ENCODE measurements at places on chromosomes 6 and 20.
A peak's percentile ranks its signal among the peaks of the same experiment; 100 is the strongest.

DNA sequence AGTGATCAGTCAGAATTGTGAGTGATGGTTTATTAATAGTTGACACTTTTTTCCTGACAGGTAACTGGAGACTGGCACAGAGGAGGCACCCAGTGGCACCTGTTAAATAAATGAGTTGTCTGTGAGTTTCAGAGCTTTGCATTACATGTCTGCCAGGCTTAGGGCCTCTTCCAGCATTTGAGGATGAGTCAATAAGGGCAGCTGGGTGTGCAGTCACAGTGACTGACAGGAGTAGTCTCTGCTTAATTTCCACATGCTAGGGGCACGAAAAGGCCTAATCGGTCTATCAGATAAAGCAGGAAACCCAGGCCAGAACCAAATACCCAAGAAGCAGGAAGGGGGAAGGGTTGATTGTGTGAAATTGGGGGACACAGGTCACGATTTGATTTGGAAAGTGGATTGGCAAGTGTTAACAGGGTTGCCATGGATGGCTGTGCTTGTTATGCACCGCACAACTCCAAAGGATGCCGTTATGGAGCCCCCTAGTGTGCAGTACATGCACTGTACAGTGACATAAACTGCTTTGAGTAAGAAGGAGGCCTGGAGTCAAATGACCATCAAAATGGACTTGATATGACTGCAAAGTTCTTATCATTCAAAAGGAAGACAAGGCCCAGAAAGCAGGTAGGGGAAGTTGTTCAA, 111.9 kb upstream of the GGTLC1 start:
- DNase-seq: no peak

- no peak for DNase-seq
These were observed 367.6 kb upstream of the JAG1 start for GRCh38 chr20:11041396-11041795.

GRCh38 chr6:111658462-111659154, 52.9 kb upstream of the TRAF3IP2 start:
- no peak for DNase-seq

- no peak for DNase-seq
These were observed 55.1 kb downstream of the ORC3 start for GRCh38 chr6:87645080-87645479.

DNA sequence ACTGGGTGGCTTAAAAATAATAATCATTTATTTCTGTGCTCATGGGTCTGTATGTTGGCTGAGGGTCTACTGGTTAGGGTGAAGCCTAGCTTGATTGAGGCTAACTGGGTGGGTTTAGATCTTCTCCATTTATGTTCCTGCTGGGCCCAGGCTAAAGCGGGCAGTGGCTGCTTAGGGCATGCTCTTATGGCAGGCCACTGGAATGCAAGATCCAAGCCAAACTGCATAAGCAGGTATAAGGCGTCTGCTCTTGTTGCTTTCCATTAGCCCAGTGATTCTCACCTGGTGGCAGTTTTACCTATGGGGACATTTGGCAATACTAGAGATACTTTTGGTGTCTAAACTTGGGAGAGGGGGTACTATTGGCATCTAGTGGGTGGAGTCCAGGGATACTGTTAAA, 44.5 kb downstream of the QKI start:
- DNase-seq: no peak

GRCh38 chr20:63518351-63518861, 2.2 kb upstream of the PPDPF start:
- DNase-seq: no peak

- no peak for DNase-seq
These were observed 35.2 kb upstream of the MLN start for GRCh38 chr6:33838983-33839382.

DNA sequence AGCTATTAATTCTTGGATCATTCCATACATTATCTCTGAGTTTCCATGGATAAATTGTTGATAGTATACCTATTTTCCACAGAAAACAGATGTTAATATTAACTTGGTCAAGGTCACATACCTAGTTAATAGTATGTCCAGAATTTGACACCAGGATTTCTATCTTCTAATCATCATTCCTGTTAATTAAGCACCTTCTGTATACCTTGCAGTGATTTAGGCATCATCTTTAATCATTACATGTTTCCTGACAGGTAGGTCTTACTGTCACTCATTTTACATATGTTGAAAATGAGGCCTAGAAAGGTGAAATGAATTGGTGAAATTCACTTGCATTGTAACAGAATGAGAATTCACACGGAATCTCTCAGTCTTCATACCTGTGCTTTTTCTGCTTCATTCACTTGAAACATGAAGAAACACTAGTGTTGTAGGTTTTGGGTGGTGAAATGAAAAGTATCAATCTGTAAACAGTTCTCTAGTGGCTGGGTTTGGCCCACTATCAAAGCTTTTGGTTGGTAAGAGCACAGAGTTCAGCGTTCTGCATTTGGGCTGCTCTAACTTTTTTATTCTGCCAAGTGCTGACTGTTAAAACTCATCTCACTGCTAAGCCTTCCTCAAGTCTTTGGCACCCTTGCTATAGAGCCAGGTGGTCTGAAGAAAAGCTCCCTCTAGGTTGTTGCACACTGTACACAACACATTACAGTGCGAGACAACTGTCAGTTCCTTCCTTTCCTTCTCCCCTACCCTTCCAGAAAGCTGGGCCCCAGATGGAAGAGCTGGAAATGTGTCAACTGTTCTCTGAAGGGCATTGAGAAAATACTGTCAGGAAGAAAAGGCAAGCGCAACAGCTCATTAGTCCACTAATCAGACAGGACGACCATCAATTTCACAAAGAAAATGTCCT, 57.8 kb upstream of the C20orf144 start:
- no peak for DNase-seq

GRCh38 chr6:44039191-44039719, 88.0 kb downstream of the MRPL14 start:
- no peak for DNase-seq

DNA sequence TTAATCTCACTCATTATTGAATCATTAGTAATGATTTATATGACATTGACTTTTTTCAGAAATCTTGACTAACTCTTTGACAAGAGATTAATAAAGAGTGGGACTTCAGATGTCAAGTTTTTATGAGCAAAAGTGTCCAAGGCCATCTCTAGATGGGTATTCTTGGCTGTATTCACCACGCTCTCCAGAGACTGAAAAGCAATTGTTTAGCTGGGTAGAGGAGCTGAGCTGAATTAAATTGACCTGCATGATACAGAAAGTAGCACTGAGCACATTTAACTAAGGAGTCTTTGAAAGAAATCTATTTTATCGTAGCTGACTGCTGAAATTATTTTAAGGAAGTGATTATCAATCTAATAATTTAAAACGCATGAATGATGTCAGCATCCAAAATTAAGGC, 89.4 kb downstream of the LINC00237 start:
- no peak for DNase-seq

GRCh38 chr6:52341561-52342260, 20.2 kb upstream of the PAQR8 start:
- no peak for DNase-seq

- no peak for DNase-seq
These were observed 109.1 kb downstream of the BACH2 start for GRCh38 chr6:90187437-90188121.

DNA sequence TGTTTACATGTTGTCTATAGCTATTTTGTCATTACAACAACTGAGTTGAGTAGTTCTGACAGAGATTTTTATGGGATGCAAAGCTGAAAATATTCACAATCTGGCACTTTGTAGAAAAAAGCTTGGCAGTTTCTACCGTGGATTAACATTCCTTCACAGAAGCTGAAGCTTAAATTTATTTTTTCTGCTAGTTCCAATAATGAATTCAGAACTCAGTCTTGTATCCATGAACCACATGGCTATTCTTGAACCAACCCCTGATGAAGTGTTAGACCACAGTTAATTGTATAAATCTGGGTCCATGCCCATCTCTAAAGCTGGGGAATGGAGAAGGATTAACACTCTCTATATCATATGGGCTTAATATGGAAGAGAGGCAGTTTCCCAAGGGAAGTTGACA, 743.8 kb upstream of the FLRT3 start:
- no peak for DNase-seq

- no peak for DNase-seq
These were observed 133.8 kb upstream of the PRDM1 start for GRCh38 chr6:105952326-105952725.

- no peak for DNase-seq
These were observed 105.5 kb downstream of the PDSS2 start for GRCh38 chr6:107353773-107354382.

- no peak for DNase-seq
These were observed 23.7 kb downstream of the VSTM2L start for GRCh38 chr20:37926612-37927011.

DNA sequence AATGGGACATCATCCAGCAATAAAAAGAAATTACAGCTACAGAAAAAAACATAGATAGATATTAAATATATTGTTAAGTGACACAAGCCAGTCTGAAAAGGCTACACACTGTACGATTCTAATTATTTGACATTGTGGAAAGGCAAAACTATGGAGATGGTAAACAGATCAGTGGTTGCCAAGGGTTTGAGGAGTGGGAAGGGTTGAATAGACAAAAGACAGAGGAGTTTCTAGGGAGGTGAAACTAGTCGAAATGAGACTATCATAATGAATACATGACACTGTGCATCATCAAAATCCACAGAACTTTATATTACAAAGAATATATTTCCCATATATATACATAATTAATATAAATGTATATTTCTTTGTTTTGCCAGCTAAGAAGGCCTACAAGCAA, 9.8 kb downstream of the EPM2A start:
- DNase-seq: no peak

DNA sequence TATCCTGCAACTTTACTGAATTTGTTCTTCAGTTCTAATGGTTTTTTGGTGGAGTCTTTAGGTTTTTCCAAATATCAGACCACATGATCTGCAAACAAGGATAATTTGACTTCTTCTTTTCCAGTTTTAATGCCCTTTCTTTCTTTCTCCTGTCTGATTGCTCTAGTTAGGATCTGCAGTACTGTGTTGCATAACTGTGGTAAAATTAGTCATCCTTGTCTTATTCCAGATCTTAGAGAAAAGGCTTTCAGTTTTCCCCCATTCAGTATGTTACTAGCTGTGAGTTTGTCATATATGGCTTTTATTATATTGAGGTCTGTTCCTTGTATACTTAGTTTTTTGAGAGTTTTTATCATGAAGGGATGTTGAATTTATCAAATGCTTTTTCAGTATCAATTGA, 4.3 kb downstream of the MICA start:
- DNase-seq: no peak

- DNase-seq: no peak
These were observed 1121.7 kb upstream of the MAP3K7 start for GRCh38 chr6:91708534-91708933.

GRCh38 chr20:35404614-35405259, 7.0 kb downstream of the UQCC1 start:
- no peak for DNase-seq

- DNase-seq: no peak
These were observed 17.9 kb downstream of the CASS4 start for GRCh38 chr20:56429941-56430340.

GRCh38 chr20:32302507-32302872, 25.0 kb downstream of the KIF3B start:
- peak; percentile 41 for DNase-seq

- DNase-seq: no peak
These were observed 38.8 kb downstream of the SRC start for GRCh38 chr20:37384683-37385174.

DNA sequence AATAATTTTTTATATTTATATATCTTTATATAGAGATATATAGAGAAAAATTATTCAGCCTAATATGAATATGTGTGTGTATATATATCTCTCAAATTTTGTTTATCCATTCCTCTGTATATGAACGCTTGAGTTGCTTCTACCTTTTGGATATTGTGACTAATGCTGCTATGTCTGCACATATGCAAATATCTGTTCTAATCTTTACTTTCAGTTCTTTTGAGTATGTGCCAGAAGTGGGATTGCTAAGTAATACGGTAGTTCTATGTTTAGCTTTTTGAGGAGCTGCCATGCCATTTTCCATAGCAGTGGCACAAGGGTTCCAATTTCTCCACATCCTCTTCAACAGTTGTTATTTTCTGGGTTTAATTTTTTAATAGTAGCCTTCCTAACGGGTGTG, 72.8 kb upstream of the CEP85L start:
- DNase-seq: no peak

DNA sequence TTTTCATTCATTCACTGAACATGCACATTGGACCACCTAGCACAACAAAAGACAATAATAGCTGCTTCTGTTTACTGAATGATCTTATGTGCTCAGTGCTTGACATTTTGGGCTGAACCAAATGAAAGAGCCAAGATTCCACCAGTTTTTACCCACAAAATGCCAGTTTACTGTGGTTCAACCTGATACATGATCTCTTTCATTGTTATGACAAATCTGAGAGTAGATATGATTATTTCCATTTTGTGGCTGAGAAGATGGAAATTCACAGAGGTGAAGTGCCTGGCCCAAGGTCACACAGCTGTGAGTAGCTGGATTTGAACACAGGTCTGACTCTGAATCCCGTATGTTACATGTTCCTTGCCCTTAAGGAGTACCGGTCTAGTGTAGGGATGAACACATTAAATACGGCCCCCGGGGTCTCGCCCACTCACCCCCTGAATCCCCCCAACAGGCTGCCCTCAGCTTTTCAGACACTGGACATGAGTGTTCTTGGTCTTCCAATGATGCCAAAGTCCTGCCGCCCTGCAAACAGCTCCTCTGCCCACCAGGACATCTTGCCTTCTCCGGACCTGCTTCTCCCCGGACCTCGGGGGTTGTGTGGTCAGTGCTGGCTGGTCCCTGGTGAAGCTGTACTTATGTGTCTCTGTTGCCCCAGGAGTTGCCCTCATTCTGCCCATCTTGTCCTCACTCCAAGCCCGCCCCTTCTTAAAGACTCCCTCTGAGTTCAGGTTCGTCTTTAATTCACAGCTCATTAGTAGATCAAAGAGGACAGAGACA, 58.6 kb upstream of the SLC32A1 start:
- no peak for DNase-seq

GRCh38 chr6:45466686-45467085, 89.0 kb upstream of the SUPT3H start:
- DNase-seq: no peak

DNA sequence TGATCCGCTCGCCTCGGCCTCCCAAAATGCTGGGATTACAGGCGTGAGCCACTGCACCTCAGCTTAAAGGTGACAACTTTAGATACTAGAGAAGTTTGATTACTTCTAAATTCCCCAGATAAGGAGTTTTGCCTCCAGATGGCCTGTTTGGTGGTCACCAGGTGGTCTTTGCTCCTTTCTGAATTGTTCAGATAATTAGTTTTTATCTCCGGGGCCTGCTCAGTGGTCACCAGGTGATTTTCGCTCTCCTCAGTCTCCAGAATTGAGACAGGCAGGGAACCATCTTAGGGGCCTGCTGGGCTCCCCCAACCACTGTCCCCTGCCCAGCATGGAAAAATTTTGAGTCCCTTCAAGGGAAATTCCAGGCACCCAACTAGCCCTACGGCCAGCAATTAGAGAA, 62.6 kb downstream of the GPR6 start:
- no peak for DNase-seq

Data from ascending aorta (tissue), 2 donors.